Jurkat, Clone E6-1 (cell line): ENCODE measurements at places on chromosomes 3 and 15.

DNA sequence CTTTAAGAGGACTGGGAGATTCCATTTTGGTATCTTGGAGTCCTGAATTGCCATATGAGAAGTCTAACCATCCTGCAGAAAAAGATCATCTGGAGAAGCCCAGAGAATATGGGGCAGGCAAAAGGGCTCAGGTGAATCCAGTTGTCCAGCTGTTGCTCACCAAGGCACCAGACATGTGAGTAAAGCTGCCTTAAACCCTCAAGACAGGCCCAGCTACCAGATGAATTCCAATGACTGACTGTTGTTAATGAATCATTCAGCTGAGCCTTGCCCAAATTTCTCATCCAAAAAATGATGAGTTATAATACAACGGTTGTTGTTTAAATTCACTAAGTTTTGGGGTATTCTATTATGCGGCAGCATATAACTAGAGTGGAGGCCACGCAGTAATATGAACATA, 22.0 kb upstream of the NANOGP8 start:
- DNase-seq: no peak

DNA sequence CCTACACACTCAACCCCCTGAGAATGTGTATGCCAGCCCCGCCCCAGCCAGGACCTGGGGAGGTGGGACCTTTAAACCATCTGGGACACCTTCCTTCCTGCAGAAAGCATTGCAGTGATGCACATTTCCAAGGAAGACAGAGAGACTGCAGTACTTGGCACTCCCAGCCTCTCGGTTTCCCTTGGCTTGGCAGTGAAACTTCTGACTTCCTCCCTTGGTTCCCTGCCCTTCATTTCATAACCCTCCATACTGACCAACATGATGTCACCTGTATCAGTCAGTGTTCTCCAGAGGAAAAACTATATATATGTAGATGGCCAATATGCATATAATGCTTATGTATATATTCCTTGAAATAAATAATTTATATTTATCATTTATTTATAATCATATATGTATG, 103.2 kb downstream of the SST start:
- DNase-seq: no peak

GRCh38 chr3:72112435-72112834, 327.5 kb upstream of the PROK2 start:
- DNase-seq: no peak

- DNase-seq: no peak
These were observed 132.0 kb downstream of the ARNT2 start for GRCh38 chr15:80536231-80536630.

GRCh38 chr3:128483657-128484403, 9.2 kb downstream of the GATA2 start:
- DNase-seq: no peak

- DNase-seq: no peak
These were observed 6.3 kb upstream of the CCDC54 start for GRCh38 chr3:107370907-107371306.

GRCh38 chr3:65130782-65131181, 443.0 kb upstream of the ADAMTS9 start:
- DNase-seq: no peak

GRCh38 chr15:77035584-77035983, 35.3 kb downstream of the TSPAN3 start:
- no peak for DNase-seq

DNA sequence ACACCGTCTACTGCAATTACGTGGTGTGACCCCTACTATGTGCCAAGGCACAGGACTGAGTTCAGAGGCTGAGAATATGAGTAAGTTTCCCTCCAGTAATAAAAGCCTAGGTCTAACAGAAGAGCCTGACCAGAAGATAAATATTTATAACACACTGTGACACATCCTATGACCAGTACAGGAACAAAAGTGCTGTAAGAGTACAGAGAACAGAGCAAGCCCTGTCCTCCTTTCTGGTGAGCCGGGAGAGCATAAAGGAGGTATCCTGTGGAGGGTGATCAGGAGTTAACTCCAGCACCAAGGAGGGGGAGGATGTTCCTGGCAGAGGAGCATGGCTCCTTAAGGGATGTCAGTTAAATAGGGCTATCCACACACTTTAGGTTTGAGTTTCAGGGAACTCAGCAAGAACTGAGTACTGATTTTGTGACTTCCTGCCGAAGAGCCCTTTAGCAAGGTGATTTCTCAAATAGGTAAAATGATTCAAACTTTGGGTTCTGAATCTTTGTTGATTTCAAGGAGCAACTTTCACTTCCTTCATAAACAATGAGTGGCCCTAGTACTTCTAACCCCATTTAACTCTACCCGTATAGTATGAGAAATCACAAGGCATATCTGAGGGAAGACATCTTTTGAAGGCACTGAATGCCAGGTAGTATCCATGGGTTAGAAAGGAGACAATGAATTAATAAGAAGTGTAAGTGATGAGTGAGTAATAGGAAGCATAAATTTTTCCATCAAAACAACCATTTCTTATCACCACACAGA, 198.0 kb downstream of the THRB start:
- no peak for DNase-seq

GRCh38 chr3:100533176-100533575, 40.8 kb downstream of the TMEM45A start:
- DNase-seq: no peak

- no peak for DNase-seq
These were observed 252.0 kb downstream of the UBE2E2 start for GRCh38 chr3:23455084-23455483.

DNA sequence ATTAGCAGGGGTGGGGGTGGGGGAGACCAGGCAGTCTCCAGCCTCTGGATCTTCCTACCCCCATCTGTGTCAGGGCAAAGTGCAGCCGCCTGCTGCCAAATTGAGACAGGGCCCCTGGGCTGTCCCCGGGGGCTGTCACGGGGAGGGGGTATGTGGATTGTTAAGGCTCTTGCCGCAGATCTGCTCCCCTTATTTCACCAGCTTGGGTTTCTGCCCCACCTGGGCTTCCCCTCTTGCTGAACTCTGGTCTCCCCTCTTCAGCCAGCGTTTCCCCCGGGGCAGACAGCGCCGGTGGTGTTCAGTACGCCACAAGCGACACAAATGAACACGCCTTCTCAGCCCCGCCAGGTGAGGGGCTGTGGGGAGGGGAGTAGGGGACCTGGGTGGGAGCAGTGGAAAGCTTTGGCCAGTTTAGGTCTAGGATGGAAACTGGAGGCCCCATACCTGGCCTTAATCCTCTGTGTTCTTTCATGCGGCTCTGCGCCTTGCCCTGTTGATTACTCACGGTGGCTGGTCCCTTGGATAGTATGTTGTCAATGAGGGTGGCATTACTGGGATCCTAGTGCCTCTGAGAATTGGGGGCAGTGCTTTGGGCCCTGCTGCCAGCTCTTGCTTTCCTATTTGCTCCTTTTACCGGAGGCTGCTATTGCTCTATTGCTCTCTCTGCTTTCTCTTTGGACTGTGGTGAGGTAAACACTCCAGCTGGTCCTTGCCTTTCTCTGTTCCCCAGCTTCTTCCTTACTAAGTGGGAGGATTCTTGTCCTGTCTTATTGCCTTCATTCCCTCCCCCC, 1.7 kb downstream of the EIF4G1 start:
- no peak for DNase-seq

- DNase-seq: no peak
These were observed 159.5 kb downstream of the PLCH1 start for GRCh38 chr3:155585384-155585783.

- peak; percentile 39 for DNase-seq
These were observed at the start of gene C2CD4A for GRCh38 chr15:62066663-62067447. C2CD4A (plus strand) TSS chr15:62066977; CDS start chr15:62067614, 637 bp downstream.

DNA sequence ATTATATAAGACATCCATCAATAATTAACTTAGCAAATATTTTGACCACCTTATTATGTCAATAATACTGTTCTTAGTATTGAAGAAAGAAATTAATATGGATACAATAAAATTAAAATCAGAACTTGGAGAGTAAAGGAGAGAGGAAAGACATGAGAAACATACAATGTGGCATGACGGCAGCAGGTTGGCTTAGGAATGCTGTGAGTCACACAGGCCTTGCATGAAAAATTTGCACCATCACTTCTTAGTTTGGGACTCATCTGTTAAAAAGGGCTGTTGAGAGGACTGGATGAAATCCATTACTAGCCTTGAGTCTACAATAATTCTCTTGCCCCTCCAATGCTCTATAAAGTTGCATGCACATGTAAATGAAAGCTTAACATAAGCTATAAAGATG, 880.8 kb downstream of the ROBO1 start:
- no peak for DNase-seq

DNA sequence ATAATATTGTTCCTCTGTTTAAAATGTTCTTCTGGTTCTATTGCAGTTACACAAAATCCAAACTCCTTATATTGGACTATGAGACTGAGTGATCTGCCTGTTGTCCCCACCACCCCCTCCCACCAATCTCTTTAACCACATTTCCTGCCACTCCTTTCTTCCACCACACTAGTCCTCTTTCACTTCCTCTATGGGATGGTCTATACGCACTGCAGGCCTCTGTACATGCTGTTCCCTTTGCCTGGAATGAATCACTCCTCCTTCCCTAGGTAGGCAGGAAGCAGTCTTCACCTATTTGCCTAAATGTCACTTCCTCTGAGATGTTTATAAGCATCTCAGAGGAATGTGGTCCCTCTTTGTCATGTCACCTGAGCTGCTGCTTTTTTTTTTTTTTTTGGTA, 4.0 kb downstream of the MAP2K1 start:
- DNase-seq: peak; percentile 69

GRCh38 chr3:46370839-46371518, at the start of gene CCR5:
CCR5 (plus strand) TSS chr3:46370946; CDS start chr3:46372903, 1,957 bp downstream.
- DNase-seq: peak; percentile 74

- no peak for DNase-seq
These were observed 246.2 kb upstream of the TBL1XR1 start for GRCh38 chr3:177443469-177443868.

DNA sequence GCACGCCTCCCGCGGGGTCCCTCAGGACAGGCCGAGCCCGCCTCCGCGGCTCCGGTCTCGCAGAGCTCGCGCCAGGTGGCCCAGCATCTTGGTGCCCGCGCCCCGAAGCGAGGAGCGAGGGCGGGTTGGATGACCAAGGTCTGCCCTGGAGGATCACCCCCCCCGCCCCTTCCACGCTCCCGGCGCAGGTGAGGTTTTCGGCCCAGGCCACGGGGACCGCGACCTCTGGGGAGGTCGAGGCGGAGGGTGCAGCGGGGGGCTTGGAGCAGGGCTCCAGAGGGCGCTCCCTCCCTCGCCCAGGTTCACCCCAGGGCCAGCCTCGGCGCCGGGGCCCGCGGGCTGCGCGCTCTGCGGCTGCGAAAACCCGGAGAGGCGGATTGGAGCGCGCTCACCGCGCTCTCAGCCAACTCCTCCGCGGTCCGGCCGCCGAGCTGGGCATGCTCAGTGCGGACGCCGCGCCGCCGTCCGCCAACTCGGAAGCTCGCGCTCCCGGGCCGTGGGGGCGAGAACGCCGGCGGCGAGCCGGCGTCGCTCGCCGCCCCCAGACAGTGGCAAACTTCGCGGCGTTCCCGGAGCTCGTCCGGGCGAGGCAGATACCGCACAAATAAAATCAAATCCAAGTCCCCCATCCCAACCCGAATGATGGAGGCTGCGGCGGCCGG, at the start of gene MED12L:
TSS of gene MED12L (plus strand) at position 438 of the 662 bp plus-strand sequence. CDS start 1,263 bp downstream, outside the sequence.
- DNase-seq: peak; percentile 71

- DNase-seq: no peak
These were observed 169.1 kb upstream of the ZPLD1 start for GRCh38 chr3:102265720-102266119.

- no peak for DNase-seq
These were observed 59.5 kb downstream of the HERC2 start for GRCh38 chr15:28262438-28262837.

DNA sequence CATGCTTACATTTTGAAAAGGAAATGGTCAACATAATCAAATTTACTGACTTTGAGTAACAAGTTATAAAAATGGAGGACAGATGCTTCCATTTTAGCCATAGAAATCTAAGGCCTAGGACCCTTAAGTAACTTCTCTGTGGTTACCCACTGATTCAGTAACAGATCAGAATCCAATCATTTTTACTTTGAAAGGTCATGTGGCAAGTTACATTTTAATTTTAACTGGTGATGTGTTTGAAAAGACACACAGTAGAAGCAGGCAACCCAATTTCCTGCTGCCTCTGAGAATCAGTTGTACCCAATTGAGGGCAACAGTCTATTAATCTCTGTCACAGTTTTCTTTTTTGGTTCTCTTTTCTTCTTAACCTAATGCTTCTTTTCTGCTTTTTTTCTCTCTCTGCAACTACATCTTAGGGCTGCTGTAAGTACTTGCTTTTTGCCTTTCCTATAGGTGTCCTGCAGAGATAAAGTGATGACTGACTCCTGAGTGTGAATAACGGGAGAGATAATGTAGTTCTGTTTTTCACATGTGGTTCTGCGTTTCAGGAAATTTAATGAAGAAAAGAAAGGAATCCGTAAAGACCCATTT, 3.3 kb downstream of the ZWILCH start:
- DNase-seq: peak; percentile 58

DNA sequence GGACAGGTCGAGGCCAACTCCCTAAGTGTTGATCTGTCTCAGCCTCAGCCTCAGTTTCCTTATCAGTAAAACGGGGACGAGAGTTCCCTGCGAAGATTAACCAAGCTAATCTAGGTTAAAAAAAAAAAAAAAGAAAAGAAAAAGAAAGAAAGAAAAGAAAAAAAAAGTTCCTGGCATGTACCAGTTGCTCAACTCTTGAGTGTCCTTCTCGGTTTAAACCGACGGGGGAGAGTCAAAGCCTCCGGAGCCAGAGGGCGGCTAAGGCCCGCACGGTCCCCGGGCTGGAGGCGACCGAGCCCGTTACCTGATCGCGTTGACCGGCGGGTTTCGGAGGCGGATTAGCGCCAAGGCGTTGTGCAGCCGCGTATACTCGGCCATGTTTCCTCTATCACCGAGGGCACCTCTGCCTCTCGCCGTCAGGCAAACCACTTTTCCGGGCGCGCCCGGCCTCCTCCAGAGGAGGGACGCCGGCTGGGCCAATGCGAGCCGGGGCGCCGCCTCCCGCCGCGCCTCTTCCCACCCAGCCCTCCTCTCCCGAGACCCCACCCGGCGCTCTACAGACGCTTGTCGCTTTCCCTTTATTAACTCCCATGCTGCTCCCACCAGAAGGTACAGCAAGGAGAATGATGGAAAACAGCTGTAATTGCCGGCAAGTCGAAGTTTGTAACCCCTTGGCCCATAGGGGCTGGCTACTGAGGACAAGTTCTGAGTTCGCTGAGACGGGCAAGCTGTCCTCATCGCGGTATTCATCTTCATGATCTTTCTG, at the start of gene EHHADH:
TSS of gene EHHADH (minus strand) at position 405 of the 766 bp plus-strand sequence. CDS start at position 378, 27 bp downstream.
- no peak for DNase-seq

- DNase-seq: no peak
These were observed 201.5 kb upstream of the IL12A start for GRCh38 chr3:159787178-159787574.

GRCh38 chr3:17752876-17753631, 10.6 kb upstream of the TBC1D5 start:
- no peak for DNase-seq

GRCh38 chr3:55484801-55485791, 2.0 kb downstream of the WNT5A start:
- DNase-seq: peak; percentile 31

DNA sequence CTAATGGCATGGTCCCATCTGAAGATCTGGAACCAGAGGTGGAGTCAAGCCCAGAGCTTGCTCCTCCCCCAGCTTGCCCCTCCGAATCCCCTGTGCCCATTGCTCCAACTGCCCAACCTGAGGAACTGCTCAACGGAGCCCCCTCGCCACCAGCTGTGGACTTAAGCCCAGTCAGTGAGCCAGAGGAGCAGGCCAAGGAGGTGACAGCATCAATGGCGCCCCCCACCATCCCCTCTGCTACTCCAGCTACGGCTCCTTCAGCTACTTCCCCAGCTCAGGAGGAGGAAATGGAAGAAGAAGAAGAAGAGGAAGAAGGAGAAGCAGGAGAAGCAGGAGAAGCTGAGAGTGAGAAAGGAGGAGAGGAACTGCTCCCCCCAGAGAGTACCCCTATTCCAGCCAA, 7.3 kb downstream of the EIF4G1 start:
- no peak for DNase-seq
